ENCODE measurements at places on chromosomes 1 and 21.

DNA sequence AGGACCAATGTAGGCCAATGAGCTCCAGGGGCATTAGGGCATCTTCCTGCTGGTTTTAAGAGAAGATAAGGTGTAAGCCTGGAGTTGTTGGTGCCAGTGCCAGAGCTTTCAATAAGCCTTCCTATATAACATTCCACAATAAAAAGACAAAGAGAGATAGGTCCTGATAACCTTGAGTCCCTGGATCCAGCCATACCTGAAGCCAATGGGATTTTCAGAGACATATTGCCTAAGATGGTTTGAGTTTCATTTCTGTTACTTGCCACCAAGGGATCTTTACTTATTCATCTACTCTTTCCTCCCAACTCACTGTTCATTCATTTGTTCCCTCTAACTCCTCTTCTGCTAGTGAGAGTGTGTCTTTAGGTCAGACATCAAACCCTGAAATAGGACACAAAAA, 68.8 kb upstream of the CAPZB start:
- DNase-seq: no peak

- DNase-seq: no peak
Observed at GRCh38 chr1:109385417-109385816, 12.3 kb downstream of the SORT1 start.

- DNase-seq: peak; percentile 18
Observed at GRCh38 chr1:25503551-25504426, 39.6 kb upstream of the LDLRAP1 start.

DNA sequence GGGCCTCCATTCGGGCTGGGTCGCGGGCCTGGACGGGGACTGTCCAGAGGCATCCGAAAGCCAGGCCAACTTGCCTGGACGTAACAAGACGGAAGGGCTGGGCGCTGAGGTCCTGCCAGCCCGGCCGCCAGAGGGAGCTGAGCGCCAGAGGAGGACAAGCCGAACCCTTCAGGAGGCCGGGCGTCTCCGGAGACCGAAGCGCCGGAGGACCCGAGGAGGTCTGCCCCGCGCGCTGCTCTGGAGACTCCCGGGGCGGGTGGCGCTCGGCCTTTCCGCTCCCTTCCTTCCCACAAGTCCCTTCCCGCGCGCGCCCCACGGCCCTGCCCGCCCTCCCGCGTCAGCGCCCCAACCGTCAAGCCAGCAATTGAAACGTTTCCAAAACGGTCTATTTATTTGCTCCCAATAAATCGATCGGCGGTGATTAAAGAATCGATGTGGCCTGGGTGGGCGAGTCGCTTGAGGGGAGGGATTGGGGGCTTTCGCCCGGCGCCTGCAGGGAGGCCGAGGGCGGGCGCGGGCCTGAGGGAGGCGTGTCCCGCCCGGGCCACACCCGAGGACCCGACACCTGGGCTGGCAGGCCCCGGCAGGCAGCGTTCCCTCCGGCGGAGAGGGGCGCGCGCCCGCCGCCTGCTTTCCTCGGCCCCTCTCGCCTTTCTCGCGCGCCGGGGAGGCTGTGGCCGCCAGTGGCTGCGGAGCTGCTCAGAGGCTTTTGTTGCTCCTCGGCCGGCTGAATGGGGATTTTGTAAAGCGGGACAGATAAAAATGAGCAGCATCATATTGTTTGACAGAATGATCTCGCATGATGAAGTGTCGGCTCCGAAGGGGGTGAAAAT, 5.2 kb upstream of the FOXD3 start:
- DNase-seq: peak; percentile 18

DNA sequence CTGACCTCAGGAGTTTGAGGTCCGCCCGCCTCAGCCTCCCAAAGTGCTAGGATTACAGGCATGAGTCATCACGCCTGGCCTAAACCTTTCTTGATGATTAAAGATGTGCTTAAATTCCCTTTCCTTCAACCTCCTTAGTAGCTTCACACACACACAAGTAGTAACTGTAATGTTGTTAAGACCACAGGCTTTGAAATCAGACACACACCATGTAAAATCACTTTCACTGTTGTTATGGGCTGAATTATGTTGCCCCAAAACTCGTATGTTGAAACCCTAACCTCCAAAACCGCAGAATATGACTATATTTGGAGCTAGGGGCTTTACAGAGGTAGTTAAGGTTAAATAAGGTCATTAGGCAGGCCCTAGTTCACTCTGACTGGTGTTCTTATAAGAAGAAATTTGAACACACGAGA, 180.2 kb downstream of the NR5A2 start:
- peak; percentile 34 for DNase-seq

- DNase-seq: no peak
Observed at GRCh38 chr1:229650045-229650444, 24.0 kb downstream of the URB2 start.

GRCh38 chr1:57897581-57897980, 473.7 kb upstream of the DAB1 start:
- DNase-seq: no peak

GRCh38 chr1:1305300-1306069, 2.2 kb downstream of the ACAP3 start:
- DNase-seq: peak; percentile 80

Measured in LHCN-M2 (cell line).